ENCODE measurements at places on chromosomes 2 and 18.

DNA sequence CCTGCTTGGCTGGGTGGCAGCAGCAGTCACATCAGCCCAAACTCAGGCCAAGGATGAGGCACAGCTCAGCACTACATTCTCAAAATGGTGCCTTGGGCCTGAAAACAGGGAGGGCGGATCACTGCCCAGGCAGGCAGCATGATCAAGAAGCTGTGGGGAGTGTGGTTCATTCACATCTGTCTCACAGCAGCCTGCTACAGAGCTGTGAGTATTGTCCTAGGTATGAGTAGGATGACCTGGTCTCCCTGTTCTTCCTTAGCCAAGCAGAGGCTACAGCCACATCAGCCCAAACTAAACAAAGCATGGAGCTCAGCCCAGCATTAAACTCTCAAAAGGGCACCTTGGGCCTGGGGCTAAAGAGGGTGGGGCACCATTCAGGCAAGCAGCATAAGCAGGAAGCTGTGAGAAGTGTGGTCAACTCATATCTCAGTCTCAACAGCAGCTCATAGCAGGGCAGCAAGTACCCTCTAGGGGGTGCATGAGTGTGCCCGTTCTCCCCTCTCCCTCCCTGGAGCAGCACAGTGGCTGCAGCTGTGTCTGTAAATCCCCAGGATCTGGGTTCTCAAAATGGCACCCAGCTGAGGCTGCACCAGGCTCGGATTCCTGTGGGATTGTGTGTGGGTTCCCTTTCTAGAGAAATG is 139.6 kb downstream of the TRABD2A start:
- no peak for DNase-seq

DNA sequence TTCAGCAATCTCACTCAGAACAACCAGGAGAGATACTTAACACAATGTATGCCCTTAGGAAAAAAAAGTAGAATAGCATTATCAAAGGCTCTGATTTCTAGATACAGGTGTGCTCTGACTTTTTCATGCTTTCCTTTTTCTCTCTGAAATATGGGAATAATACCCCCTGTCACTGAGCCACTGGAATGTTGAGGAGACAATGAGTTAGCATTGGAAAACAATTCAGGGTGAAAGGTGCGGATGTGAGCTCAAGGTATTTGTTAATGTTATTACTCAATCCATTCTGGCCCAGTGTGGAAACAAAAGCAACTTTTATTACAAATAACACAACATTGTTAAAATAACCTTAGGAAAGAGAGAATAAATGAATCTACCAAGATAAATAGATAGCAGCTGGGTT is 228.0 kb downstream of the IKZF2 start:
- no peak for DNase-seq

DNA sequence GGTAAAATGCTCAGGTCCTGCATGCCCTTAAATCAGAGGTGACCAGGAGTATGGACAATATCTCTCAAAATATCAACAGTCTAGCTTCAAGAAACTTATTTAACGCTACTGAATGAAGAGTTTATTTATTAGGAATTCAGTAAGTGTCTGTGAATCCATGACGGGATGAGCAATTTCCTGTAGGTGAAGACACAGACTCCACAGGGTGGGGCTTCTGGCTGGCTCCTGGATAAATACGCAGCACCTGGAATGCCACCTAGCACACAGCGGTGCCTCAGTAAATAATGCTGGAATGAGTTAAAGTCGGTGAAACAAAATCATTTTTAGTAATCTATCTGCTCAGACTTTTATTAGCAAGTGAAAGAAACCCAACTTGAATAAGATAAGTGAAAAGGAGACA is 29.4 kb upstream of the MBP start:
- DNase-seq, result no peak

DNA sequence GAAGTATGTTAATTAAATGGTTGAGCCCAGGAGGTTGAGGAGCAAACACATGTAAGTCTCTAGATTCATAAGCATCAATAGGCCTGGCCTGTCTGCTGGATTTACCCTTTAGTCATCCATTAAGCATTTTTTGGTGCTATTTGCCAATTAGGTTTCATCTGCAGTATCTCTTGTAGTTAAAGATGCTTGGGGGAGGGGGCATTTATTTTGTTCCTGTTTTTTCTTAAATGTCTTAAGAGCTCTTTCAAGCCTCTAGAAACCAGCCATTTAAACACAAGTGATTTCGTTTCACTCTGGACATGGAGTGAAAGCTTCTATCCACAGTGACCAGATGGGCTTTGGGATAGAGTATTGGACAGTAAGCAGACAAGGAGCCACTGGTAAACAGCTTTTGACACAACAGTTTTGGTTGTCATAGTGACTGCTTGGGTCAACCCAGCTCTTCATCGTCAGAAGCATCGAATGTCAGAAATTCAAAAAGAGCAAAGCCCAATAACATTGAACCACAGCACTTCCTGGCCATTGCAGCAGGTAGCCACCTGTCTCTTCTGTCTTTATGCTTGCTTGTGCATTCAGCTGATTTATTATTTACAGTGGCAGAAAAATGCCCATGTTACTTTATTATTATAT is 4.9 kb downstream of the QPCT start:
- no peak for DNase-seq

- DNase-seq, result no peak
Measured at GRCh38 chr2:230007931-230008707, 60.6 kb downstream of the SLC16A14 start.

DNA sequence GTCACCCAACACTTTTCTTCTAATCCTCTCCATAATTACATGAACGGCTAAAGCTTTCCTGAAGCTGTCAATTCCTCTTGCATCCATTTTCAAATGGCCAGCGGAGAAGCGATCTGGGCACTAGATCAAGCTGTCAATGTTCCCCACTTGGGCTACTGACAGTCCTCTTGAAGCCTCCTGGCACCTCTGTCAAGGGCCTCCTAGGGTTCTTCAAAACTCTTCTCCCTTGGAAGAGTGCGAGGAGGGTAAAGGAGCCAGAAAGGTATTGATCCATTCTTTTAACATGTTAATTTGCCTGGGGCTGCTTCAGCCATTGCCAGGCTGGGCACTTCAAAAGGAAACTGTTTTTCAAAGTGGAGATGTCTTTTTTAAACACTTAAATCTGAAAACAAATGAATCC is 19.8 kb downstream of the EPHA4 start:
- DNase-seq, result no peak

- no peak for DNase-seq
Measured at GRCh38 chr18:23929362-23929930, 85.1 kb upstream of the TTC39C start.

DNA sequence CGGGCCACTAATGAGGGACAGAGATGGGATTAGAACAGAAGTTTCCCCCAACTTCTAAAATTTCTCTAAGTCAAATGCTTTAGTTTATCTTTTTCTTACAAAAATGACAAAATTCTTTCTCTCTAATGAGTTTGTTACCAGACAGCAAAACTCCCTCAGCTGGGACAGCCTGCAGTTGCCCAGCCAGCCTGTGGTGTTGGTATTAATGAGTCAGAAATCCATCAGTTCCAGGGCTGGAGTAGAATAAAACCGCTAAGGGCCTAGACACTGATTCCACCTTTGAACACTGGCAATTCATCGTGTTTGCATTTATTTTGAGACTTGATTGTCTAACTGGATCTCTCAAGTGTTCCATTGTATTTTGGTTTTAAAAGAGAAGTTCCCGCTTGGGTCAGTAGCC is 38.3 kb upstream of the SMAD2 start:
- DNase-seq, result no peak

GRCh38 chr2:178111743-178112142 is 494 bp upstream of the RBM45 start:
- no peak for DNase-seq

DNA sequence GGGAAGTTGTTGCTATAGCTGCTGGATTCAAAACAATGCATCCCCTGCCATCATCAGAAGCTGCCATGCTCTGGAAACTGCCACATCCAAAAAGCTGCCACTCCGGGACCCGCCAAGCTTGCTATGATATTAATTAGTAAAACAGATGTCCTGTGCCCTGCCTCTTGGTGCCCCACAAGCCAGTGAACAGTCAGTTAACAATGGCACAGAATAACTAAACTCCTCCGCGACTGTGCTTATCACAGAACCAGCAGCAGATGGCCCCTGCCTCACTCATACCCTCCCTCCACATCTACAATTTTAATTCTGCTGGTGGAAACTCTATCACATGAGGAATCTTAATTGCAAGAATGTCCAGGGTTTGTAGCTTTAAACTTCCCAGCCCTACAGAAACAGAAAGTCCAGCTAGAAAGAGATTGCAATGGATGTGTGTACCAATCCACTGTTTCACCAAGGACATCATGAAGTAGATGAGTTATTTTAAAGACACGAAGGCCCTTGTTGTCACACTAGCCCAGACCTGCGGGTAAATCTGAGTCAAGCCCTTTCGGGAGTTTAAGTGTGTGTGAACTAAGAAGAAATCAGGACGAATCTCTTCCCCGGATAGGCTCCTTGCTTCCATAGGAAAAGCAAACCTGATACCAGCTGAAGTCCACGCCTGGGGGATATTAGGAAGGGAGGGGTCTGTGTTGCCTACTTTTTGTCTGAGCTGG is 7.4 kb upstream of the ACYP2 start:
- DNase-seq, result no peak

DNA sequence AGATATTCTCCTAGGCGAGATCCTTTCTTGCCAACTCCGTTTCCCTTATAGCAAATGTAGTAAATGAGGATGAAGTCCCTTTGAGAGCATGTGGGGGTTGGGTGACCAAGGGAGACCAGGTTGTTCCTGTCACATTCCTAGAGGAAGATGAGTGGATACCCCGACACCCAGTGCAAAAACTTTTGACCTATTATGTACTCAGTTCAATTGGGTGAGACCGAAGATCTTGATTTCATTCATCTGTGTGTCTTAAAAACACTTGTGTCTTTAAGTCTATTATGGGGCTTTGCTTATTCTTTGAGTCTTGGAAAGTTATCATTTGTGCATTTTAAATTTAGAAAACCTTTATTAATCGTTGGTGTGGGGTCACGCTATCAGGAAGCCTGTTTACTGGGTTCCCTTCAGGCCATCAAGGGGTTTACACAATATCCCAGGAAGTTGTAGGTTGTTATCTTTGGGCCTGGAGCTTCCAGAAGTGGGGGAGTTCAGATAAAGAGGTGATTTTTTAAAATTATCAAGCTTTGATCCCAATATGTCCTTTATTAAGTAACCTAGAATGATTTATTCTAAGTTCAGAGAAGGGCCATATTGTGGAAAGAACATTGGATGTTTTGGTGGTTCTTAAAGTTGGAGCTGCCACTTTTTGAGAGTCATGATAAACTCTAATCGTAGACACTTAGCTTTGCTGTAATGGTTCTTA is 2.8 kb downstream of the RHOB start:
- DNase-seq, result no peak

GRCh38 chr18:32701313-32701712 is 71.5 kb downstream of the KLHL14 start:
- no peak for DNase-seq

GRCh38 chr2:177355874-177356273 is 36.7 kb upstream of the AGPS start:
- no peak for DNase-seq

- DNase-seq, result no peak
Measured at GRCh38 chr2:238308177-238308576, 12.1 kb upstream of the TRAF3IP1 start.
